WTC11 (cell line): ENCODE measurements at places on chromosomes 1 and 21. TPM values are rescaled to one million over a fixed set of nuclear protein-coding genes. Genes with fewer than 3 reads are reported as not detected.

The SPAG17 gene
- total RNA-seq, result 0.52 to 0.78 TPM (median 0.71 TPM) in 3 replicates

The TTC22 gene
- total RNA-seq, result 0.63 to 0.99 TPM (median 0.69 TPM) in 3 replicates

The CDK11A gene
- 47.8 to 54.7 TPM (median 52.0 TPM) in 3 replicates for total RNA-seq

The GABRD gene
- 1.7 to 2.0 TPM (median 1.8 TPM) in 3 replicates for total RNA-seq

The SPATA1 gene
- total RNA-seq, result 0.85 to 0.92 TPM in 2 of 3 replicates, not detected in the other

The LCE3D gene
- not detected in 3 replicates for total RNA-seq

The TEX38 gene
- total RNA-seq, result 0.17 to 0.21 TPM (median 0.18 TPM) in 3 replicates

The MTMR11 gene
- 7.1 to 7.8 TPM (median 7.5 TPM) in 3 replicates for total RNA-seq

The HAO2 gene
- 0.53 to 1.0 TPM (median 0.80 TPM) in 3 replicates for total RNA-seq
